ENCODE measurements at places on chromosomes 11 and 22. TPM values are rescaled to one million over a fixed set of nuclear protein-coding genes. Genes with fewer than 3 reads are reported as not detected.

DNA sequence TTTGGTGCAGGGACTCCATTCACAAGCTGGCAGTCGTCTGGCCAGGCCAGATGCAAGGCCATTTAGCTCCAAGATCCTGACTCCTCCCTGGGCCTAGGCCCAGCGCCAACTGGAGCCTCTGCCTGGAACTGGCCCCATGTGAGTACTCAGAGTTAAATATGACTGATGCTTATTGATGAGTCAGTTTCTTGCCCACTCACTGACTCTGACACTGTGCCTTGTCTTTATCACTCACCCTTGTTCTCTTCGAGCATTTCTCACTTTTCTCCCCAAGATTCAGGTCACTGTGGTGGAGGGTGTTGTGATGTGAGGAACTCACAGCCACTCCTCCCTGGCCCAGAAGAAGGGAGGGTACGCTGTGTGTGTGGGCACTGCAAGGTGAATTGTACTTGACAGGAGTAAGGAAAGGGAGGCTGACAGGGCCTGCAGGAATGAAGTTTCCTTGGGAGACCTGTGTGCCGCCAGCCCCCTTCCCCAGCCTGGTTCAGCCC lies 23.2 kb upstream of the ST3GAL4 start:
- peak; percentile 35 for DNase-seq

- DNase-seq = no peak
These were observed 34.3 kb upstream of the NFRKB start for GRCh38 chr11:129929721-129930120.

GRCh38 chr11:64519541-64519940 lies 71.5 kb upstream of the SLC22A12 start:
- DNase-seq = no peak

Gene GPR83
- total RNA-seq = 0.12 TPM

DNA sequence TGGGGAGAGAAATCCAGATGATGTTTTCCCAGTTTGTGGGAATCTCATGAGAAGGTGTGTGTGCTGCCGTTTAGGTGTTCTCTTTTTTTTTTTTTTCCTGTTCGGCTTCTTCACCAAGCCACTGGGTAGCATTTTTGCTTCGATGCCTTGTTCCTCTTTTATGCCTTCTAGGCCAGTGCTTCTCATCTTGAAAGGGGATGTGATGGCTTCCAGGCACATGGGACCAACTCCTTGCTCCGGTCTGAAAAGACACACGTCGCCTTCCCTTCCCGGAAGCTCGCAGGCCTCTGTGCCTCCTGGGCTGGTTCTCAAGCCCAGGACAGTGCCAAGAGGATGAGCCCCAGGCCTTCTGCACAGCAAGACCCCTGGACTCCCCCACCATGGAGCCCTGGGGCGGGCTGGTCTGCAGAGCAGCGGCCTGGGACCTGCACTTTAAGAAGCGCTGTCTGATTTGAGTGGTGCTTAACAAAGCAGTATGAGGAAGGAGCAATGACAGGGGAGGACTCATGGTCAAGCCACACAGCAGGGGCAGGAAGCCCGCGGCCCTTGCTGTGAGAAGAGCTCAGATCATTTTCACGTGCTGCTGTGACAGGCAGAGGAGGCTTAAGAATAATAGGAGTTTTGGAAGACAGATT lies 158.8 kb downstream of the MPPED1 start:
- no peak for DNase-seq

DNA sequence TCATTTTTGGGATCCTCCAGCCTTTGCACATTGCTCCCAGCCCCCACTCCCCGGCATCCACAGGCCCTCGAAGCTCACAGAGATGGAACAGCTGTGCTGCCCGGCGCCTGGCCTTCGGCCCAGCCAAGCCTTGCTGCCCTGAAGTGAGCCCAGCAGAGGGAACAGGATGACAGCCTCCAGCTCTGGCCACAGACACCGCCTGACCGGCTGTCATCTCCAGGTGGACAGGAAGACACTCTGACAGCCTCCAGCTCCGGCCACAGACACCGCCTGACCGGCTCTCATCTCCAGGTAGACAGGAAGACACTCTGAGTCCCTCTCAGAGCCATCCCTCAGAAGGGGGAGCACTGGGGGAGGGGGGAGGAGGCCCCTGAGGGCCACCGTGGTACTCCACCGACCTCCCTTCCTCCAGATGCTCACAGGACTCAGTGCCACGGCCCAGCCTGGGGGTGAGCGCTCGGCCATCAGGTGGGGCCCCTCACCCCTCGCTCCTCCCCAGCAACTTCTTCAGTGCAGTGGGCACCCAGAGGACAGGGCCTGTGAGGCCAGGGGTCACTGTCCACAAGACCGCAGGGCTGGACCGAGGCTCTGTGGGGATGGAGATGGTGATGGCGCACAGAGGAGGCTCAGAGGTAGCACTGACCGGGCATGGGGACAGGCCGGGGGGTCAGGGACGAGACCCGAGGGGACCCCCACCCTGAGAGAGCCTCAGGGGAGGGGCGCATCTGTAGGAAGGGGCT lies 58.6 kb downstream of the BRD1 start:
- no peak for DNase-seq

Gene PTPN5
- total RNA-seq = 0.07 TPM

DNA sequence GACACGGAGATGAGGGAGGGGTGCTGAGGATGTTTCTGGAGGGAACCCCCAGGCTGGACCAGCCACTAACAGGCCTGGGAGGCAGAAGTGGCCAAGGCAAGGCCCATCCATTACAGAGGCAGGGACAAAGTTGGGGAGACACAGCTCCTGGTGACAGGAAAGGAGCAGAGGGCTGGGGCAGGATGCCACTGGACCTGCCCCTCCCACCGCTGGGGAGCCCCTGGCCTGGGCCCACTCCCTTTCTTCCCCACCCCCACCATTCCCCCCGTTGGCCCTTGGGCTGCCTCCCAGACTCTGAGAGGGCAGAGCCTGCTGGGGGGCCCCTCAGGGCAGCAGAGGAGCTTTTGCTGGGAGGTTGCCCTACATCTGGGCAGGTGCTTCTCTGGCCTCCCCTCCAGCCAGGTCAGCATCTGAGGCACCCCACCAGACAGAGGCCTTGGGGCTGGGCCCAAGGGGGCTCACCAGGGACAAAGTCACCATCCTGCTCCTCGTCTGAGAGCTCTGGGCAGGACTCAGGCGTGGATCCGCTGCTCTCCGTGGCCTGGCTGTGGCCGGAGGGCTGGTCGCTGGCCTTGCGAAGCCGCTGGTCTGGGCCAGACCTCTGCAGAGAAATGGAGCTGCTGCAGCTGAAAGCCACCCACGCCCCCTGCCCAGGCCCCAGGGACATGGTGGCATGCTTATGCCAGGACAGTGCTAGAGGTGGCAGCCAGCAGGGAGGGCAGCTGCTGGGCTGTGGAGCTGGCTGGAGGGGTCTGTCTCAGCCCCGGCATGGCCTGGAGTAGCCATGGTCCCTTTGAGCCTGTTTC lies 33.1 kb upstream of the CARS1 start:
- no peak for DNase-seq

- DNase-seq = no peak
These were observed 2.0 kb upstream of the KRTAP5-6 start for GRCh38 chr11:1694846-1695547.

- no peak for DNase-seq
These were observed 873 bp downstream of the GPHA2 start for GRCh38 chr11:64934682-64935358.

All from epithelial cell of proximal tubule (primary cell).